Ammon's horn (tissue), 1 donor: ENCODE measurements at places on chromosomes 5 and 9.

- no peak for DNase-seq
Observed at GRCh38 chr5:55421074-55421529, 113.3 kb downstream of the MTREX start.

DNA sequence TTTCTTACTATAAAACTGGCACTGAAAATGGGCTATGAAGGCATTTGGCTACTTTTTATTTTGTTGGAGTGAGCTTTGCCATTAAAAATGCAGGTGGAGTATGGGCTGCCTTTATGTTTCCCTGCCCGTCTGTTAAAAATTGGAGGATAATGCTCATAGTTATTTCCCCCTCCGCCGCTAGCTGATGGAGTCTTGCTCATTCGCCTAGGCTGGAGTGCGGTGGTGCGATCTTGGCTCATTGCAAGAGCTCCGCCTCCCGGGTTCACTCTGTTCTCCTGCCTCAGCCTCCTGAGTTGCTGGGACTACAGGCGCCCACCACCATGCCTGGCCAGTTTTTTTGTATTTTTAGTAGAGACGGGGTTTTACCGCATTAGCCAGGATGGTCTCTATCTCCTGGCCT lies 8.6 kb downstream of the G3BP1 start:
- no peak for DNase-seq

- no peak for DNase-seq
Observed at GRCh38 chr5:42621662-42622061, 135.0 kb upstream of the CCDC152 start.

DNA sequence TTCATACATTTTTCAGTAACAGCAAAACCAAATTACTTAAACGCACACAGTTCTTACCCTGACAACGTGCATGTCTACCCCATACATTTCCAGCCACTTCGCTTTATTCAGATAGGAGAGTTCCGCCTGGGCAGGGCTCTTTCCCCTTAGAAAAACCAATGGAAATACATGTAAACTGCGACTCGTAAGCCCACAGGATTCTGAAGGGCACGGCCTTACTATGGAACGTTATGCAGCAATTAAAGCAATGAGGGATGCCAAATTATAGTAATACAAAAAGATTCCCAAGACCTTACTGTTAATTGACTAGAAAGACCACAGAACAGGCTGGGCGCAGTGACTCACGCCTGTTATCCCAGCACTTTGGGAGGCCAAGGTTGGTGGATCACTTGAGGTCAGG lies 64.5 kb downstream of the EPB41L4B start:
- DNase-seq, result no peak

DNA sequence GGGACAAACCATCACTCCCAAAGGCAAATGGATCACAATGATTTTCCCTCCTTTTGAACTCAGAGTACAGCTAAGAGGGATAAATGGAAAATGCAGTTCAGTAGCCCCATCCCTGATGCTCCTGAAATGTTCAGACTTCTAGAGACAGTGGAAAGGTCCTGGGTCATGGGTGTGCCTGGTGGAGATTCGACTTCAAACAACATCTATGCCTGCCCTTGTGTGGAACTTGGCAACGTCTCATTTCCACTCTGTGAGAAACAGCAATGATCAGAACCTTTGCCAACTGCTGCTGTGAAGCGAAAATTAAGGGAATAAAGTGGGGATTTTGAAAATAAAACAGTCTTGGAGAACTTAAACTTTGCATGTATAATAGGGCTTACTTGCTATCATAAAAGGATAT lies 778.1 kb downstream of the SEMA5A start:
- no peak for DNase-seq
